Pulmonary artery endothelial cell (primary cell): ENCODE measurements at places on chromosomes 1 and 21.

- no peak for DNase-seq
These were observed 66.8 kb downstream of the DNAH14 start for GRCh38 chr1:224996266-224996665.

GRCh38 chr1:194903524-194903923 is 1704.7 kb downstream of the KCNT2 start:
- no peak for DNase-seq

DNA sequence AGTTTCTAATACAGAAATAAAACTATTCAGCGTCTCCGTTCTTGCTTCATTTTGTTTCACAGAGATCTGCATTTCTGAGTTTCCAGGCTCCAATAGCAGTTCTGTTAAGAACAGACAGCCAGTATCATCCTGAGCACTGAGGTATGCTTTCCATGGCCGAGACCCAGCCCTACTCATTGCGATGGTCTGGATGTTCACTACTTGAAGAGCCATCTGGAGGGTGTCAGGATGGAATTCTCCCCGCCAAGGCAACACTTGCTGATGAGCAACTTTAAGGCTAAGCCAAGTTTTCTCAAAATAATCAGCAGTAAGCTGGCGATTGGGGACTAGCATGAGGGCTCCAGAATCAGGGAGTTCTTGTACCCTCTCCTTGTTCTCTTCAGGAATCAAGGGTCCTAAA is 7.7 kb upstream of the BCL2L15 start:
- no peak for DNase-seq

DNA sequence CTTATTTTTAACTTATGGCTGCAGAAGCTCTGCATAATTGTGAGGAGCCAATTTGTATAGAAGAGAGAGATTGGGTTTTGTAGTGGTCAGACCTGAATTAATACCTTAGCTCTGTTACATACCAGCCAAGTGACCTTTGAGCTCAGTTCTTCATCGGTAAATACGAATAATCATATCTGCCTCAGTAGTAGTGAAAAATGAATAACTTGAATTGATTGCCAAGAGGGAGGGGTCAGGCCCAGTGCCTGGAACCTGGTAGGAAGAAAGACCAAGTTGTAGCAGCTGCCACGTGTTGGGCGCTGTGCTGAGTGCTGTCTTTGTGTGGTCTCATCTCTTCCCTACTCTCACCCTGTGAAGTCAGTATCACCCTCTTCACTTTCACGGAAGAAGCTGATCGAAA is 247.5 kb downstream of the PBX1 start:
- DNase-seq, result no peak

- no peak for DNase-seq
These were observed 126.7 kb downstream of the PGBD5 start for GRCh38 chr1:230299191-230300006.

- no peak for DNase-seq
These were observed 65.8 kb downstream of the SIK1 start for GRCh38 chr21:43361127-43361492.

GRCh38 chr1:206734499-206735142 is 36.0 kb upstream of the IL19 start:
- no peak for DNase-seq

- DNase-seq, result no peak
These were observed 52.8 kb upstream of the TMPRSS2 start for GRCh38 chr21:41560661-41561158.

DNA sequence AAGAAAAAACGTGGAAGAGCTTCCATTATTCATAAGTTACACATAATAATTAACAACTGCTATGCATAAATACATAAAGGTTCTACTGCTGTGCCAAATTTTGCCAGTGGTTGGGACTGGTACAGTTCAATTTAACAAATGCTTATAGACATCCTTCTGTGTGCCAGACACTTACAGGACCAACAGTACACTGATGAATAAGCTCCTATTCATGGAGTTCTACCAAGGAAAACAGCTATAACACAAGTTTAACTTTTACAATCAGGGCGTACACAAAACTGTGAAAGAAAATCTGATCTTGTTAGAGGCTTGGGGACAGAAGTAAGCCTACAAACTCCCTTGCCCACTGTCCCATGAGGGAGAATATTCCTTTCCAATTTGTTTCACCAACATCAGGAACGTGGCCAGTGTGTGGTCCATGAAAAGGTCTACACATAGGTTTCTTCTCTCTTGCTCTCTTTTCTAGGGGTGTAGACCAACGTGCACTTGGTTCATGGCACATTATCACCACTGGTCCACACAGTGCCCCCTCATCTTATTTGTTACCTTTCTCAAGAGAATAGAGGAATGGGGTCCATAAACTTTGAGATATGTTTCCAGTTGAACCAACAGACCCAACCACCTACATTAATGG is 10.1 kb downstream of the NRIP1 start:
- DNase-seq, result no peak

DNA sequence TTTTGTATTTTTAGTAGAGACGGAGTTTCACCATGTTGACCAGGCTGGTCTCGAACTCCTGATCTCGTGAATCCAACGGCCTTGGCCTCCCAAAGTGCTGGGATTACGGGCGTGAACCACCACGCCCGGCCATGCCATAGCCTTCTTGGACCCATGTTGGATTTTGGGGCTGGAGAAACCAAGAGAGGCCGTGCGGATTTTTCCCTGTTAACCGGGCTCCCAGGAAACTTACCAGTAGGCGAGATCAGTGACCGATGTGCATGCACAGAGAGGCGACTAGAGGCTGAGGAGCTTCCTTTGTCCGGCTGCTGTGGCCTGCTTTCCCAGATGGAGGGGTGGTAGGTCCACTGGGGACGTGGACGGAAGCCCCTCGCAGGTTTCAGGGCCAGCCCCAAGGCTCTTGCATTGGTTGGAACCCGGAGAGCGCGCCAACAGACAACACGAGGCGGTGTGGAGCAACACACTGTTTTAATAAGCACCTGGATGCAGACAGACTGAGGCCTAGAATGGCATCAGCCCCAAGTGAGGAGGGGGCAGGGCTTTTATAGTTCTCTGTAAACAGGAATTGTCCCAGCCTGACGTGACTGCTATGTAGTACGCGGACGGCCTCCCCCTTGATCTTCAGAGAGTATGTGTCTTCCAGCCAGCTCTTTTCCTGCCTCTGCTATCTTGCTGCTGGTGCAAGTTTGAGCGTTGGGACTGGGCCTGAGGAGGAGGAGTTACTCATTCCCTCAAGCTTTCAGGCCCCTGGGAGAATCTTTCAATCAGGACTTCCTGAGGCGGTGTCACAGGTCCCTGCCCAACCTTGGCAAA is at the start of gene ERVH48-1:
TSS of gene ERVH48-1 (minus strand) at position 517 of the 813 bp plus-strand sequence. CDS start 6,624 bp downstream, outside the sequence.
- DNase-seq, result no peak

- peak; percentile 26 for DNase-seq
These were observed 34.3 kb upstream of the RAP1GAP start for GRCh38 chr1:21703318-21703963.

GRCh38 chr1:65001231-65001792 is 35.0 kb upstream of the JAK1 start:
- DNase-seq, result peak; percentile 43

- no peak for DNase-seq
These were observed 23.6 kb upstream of the GBP1 start for GRCh38 chr1:89088572-89088971.

DNA sequence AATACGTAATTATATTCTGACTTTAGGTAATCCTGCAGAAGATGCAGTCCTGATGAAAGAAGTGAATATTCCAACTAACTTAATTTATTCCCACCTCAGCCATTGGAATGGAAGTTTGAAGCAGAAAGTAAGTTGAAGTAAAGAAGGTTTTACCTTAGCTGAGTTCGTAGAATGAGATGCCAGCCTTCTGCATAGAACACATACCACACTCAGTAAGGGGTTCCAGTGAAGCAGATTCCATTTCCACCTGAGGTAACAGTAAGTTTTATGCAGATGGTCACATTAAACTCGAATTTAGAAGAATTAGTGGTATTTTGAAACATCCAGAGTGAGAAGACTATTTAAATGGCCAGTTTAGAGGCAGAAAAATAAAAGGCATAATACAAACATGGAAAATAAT is 20.2 kb downstream of the RBM11 start:
- DNase-seq, result no peak

GRCh38 chr1:64228167-64228957 is 24.9 kb downstream of the UBE2U start:
- no peak for DNase-seq

DNA sequence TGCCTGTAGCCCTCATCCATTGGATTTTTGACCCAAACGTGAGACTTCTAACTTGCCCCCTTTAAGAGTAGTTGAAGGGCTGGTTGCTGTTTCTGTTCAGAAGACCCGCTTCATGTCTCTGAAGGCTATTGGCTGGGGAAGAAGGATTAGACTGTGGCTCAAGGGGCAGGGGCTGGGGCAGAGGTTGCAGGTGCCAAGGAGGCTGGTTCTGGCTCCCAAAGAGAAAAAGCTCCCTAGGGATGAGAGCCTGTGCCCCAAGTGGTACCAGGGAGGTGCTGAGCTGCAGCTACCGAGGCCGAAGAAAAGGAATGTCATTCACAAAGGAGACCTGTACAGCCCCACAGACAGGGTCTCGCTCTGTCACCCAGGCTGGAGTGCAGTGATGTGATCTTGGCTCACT is 5.8 kb downstream of the WNT3A start:
- no peak for DNase-seq

DNA sequence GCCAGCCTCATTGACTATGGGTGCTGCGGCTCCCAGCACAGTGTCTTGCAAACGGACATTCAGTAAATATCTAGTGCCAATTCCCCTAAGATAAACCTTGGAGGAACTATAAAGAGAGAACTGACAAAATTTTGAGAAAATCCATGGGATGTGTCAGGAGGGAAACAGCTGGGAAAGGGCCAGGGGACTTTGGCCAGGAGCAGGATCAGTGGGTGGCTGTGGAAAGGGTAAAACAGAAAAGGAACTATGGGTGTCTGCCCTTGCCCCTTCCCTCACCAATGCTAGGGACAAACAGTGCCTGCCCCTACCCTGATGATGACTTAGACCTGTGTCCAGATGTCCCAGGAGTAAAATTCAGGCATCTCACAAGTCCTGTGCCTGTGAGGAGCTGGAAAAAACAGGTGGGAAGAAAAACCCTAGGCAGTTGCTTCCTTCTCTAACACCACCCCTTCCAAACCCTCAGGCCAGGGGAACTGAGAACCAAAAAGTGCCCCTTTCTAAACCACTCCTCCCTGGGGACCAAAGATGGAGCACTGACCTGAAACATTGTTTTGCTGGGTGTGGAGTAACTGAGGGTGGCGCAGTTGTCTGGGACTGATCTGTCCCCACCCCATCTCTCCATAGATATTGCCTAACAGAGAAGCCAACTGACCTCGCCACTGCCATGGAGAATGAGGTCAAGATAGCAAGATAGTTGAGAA is 22.1 kb upstream of the IFNAR2 start:
- DNase-seq, result no peak

- DNase-seq, result no peak
These were observed 72.8 kb upstream of the PAX7 start for GRCh38 chr1:18557621-18558465.

DNA sequence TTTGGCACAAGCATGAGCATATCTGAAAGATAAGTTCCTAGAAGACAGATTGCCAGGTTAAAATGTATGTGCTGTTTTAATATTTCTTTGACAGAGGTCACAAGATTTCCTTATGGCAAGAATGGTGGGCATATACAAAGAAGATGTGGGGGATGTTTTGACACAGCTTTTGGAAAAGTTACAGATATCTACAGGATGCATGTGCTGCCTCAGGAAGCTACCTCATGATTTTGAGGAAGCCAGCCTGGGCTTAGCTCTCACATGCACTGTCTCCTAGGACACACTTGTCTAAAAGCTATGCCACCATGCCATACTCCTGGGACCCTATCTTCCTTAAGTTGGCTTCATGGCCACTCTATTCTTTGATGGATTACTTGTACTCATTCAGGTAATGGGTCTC is 99.9 kb downstream of the C1orf94 start:
- DNase-seq, result no peak

- DNase-seq, result no peak
These were observed 109.6 kb downstream of the ENAH start for GRCh38 chr1:225543350-225543749.

DNA sequence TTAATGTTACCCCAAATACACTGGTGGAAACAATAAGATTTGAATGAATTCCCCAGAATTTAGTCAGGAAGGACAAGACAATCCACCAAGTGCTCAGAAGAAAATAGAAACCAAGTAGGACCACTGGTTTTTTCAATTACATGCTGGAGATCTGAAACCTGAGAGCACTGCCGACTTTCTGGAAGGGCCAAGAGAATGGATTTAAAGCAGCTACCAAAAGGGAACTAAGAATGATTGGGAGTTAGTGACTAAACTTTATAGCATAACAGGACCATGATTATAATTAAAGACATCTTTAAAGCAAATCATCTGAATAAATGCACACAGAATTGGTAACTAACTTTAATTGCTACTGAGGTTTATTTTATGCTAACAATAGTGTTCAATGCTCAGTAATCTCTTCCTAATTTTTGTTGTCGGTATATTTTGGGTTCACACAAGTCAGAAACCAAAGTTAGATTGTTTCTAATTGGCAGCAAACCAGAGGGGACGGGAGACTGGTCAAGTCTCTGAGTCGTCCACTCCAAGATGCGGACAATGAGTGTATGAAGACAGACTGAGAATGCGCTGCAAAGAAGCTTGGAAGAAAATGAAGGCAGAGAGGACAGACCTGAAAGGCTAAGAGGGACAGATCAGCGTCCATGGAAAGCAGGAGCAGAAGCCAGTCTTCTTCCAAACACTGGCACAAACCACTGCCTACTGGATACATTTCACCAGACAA is 2.3 kb upstream of the RGS13 start:
- DNase-seq, result no peak
